Kasumi-1 (cell line): ENCODE measurements at places on chromosomes 7 and 10.

- peak; percentile 23 for DNase-seq
These were observed 259.1 kb upstream of the MKLN1 start for GRCh38 chr7:131068604-131069021.

- DNase-seq = no peak
These were observed 85.7 kb upstream of the FAM180A start for GRCh38 chr7:135834266-135834665.

DNA sequence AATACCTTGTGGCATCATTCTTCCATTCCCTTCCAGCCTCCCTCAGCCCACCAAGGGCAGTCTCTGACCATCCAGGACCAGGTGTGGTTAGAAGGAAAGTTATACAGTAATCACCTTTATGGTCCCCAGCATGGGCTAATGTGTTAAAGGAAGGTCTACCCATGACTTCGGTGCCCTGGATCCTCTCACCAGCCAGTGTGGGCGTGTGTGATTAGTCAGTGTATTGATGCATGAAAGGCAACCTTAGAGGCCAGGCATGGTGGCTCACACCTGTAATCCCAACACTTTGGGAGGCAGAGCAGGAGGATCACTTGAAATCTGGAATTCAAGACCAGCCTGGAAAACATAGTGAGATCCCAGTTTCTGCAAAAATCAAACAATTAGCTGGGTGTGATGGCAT is 88.9 kb downstream of the APBB1IP start:
- DNase-seq = no peak

- peak; percentile 71 for DNase-seq
These were observed 5.7 kb upstream of the TIAL1 start for GRCh38 chr10:119602241-119603095.

- DNase-seq = no peak
These were observed 264.7 kb downstream of the DNAJB6 start for GRCh38 chr7:157601530-157601929.
